GM12892 (cell line): ENCODE measurements at places on chromosomes 6 and 20.

DNA sequence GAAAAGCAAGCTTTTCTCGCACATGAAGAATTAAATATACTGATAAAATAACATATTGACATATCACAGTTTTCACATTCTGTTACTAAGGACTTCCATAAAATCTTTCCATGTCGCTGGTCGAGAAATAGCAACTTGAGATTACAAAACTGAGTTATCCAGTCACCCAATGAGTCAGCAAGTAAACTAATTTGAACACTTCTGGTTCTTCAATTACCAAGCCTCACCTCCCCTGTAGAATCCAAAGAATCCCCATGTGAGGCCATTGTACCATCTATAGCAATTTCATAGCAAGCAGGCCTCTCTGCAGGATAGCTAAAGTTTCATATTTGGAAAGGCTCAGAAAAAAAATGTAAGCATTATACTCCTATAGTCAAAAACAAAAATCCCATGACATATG lies 87.3 kb downstream of the PKHD1 start:
- DNase-seq, result no peak

DNA sequence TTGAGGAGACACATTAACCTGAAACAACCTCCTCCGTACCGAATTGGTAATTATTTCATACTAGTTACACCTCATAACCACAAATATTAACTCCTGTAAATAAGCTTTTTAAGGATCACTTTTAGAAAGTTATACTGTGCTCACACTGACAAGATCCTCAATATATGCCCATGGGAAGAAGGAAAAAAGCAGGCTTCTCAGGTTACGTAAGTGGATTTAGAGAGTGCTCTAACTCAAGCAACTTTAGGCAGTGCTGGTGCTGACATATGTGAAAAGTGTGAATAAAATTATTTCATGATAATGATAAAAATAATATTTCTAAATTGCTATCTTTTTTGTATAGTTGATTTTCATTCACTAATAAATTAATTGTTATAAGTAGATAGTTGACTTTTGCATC lies 76.1 kb downstream of the PRKN start:
- DNase-seq, result no peak

- no peak for DNase-seq
Measured at GRCh38 chr6:8334113-8334512, 101.2 kb downstream of the SLC35B3 start.

DNA sequence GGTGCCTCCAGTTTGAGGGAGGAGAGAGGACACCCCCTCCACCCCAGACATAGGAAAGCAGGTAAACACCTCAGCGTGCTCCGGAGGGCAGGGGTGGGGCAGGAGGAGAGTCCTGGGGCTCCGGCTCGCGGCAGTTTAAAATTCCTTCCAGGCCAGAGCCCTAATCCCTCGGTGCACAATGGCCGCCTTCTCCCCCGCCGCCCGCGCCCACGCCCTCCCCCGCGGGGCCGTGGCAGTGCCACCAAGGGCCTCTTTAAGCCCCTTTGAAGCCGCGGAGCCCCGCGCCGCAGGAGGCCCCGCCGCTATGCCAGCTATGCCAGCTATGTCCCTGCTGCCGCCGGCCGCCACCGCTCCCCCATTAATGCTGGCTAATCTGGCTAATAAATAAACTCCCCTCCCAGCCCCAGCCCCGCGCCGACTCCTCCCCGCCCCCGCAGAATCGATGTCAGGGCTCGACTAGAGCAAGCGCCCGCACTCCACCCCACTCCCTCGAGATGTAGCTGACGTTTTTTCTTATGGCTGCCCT lies 125.1 kb downstream of the MRPL14 start:
- no peak for DNase-seq

GRCh38 chr6:139754898-139755775 lies 380.7 kb upstream of the CITED2 start:
- no peak for DNase-seq

DNA sequence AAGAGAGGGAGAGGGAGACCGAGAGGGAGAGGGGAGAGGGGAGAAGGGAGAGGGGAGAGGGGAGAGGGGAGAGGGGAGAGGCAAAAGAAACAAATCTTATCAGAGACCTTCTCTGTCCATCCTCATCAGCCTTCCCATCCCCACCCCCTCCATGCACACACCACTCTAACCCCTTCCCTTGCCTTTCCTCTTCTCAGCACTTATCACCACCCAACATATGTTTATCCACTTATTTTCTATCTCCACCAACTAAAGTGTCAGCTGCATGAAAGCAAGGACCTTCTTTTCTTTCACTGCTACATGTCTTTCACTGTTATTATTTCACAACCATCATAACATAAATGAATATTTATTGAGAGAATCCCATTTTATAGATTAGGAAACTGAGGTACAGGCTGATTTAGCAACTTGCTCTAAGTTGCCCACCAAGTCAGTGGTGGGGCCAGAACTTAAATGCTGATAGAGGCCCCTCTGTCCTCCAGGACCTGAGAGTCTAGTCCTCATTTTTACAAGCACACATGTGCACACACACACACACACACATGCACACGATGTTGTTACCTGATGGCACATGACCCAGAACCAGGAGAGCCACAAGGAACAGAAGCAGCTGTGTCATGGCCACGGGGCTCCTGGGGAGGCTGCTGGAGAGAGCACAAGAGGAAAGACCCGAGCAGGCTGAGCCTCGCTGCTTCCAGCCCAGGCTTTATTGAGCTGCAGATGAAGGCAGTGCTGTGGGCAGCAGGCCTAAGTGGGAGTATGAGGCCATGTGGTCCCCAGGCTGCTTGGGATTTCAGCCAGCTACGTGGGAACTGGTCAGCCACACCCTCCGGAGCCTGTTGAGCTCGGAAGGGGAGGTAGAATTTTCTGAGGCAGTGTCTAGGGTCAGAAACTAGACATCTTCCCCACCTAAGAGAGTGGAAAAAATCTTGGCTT lies 2.3 kb downstream of the DEFB124 start:
- DNase-seq, result no peak

DNA sequence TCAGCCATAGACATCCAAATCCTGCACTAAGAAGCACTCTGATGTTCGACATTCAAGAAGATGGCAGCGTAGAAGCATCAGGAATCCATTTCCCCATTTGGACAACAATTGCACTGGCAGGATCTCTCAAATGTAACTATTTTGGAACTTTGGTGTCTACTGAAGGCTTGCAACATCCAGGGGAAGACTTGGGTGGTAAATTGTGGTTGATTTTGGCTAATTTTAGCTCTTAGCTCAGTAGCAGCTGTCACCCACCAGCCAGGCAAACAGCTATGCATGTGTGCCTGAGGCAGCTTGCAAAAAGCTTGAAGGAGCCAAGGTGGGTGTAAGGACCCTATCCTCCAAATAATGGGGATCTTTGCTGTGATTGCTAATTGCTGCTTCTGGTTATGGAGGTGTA lies 35.1 kb upstream of the PPP1R3G start:
- no peak for DNase-seq

DNA sequence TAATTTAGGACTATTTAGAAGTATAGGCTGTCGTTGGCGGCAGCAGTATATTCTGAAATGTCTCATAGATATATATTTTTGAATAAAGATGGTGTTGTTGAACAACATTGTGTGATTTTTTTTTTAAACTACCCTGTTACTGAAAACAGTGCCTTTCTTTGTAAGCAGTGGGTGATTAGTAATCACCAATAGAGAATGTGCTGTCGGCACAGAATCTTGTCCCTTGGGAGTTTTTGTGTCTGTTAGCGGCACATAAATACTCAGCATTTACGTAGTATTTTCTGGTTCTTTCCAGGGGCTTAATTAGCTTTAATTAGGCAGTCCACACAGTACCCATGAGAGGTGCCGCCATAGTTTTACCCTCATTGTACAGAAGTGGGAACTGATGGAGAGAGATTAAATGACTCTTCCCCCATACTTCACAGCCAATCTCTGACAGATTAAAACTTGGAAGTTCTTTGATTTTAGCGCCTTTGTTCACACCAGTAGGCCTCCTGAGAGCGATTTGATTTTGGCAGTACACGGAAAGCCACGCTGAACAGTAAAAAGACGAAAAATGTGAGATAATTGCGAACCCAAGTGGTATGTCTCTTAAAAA lies 58.8 kb downstream of the RPRD1B start:
- DNase-seq, result no peak

DNA sequence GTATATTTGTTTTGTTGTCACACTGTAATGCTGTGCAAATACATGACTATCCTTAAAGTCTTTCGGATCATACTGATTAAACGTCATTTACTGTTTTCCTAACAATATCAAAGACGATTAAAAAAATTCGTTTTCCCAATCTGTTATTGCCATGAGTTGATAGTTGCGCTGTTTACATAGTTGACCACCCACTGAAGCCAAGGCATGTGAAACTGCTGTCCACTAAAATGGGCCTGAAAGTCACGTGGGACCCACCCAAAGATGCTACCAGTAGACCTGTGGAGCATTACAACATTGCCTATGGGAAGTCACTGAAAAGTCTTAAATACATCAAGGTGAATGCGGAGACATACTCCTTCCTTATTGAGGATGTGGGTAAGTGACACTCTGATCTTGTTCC lies 28.1 kb downstream of the FNDC1 start:
- DNase-seq, result no peak
